ENCODE measurements at places on chromosomes 5 and 9.

DNA sequence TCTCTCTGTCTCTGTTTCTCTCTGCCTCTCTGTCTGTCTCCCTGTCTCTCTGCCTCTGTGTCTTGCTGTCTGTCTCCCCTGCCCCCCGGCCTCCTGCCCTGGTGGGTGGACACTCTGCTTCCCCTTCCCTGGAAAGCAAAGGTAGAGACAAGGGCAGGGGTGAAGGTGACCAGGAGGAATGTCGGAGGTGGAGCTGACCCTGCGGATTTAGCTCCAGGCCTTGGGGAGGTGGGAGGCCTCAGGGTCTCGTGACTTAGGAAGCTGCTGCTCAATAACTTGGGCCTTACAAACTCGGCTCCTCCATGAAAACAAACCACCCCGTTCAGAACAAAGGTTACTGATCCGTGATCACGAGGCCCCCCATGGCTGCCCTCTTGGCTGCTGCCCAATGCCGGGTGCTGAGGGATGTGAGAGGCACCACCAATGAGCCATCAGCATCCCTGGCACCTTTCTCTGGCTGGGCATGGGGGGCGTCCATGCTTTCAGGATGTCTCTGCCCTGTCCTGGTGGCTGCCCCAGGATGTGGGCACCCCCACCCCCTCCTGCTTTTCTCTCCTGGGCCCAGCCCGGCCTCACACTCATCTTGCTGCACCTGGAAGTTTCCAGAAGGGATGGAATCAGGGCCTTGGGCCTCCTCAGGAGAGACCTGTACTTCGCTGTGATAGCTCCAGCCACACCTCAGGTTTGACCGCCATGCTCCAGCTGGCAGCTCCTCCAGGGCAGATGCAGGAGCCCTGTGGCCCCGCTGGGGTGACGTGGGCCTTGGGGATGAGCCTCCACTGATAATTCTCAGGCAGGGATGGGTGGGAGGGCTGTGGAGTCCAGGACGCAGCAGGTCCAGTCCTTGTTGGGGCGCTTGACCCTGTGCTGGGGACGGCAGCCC is 14.8 kb upstream of the SLC6A19 start:
- DNase-seq, result no peak

GRCh38 chr9:126952205-126952977 is 37.8 kb downstream of the RALGPS1 start:
- peak; percentile 30 for DNase-seq

GRCh38 chr9:89935115-89935514 is 330.3 kb downstream of the GADD45G start:
- no peak for DNase-seq

GRCh38 chr5:170405817-170406216 is 16.6 kb upstream of the KCNMB1 start:
- DNase-seq, result no peak

DNA sequence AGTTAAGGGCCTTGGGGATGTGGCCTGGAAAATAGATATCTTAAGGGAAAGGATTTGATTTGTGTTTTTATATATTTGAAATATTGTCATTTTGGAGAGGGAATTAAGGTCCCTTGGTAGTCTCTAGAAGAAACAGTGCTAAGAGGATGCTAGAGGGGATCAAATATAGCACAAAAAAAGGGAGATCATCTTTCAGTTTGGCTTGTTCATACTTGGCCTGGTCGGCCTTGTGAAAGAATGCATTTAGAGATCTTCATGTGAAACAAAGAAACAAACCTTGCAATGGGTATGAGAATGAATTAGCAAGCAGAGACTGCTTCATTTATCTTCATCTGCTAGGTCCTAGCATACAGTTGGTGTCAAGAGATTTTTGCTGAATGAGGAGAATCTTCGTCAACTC is 15.0 kb downstream of the DMRT2 start:
- DNase-seq, result no peak

GRCh38 chr9:121289772-121290370 is 21.9 kb downstream of the GSN start:
- no peak for DNase-seq

DNA sequence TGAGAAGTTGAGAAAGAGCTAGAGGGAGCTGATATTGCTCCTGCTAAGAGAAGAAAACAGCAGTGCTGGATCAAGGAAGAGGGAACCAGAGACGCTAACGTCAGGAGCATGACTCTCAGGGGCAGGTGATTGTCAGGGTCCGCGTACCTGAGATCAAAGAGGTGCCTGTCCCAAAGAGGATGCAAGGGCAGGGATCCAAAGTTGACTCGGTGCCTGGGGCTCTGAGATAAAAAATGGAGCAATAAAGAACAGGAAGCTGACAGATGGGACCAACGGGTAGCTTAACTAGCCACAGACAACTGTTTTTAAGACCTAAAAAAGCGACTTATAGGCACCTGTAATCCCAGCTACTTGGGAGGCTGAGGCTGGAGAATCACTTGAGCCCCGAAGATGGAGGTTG is 517.8 kb downstream of the IRX1 start:
- DNase-seq, result no peak

Data from HL-60 (cell line).